ENCODE measurements at places on chromosomes 2 and 18.
A peak's percentile ranks its signal among the peaks of the same experiment; 100 is the strongest.

GRCh38 chr2:206657087-206657486 is 14.8 kb downstream of the FAM237A start:
- no peak for DNase-seq

- peak; percentile 77 for DNase-seq
Observed at GRCh38 chr2:173963817-173964564, 1.2 kb downstream of the SP3 start.

- DNase-seq = peak; percentile 36
Observed at GRCh38 chr2:69169655-69170389, 156.8 kb downstream of the ANTXR1 start.

GRCh38 chr2:23549821-23550530 is 165.0 kb downstream of the KLHL29 start:
- no peak for DNase-seq

- no peak for DNase-seq
Observed at GRCh38 chr2:160288324-160288723, 88.3 kb upstream of the ITGB6 start.

DNA sequence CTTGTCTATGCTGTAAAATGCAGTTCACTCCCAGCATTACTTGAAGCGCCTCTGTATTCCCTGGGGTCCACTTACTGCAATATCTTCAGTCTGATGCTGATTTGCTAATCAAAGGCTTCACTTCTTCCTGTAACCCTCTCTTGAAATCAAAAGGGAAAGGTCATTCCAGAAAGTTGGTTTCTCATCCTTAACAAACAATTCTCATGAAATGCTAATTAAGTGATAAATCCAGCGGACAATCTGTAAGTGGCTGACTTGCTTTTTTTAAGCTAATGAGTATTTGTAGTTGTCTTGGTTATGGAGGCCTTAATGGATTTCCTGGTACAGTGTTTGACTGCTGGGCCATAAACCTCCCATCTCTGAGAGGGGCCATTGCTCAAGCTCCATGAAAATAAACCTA is 499.6 kb upstream of the HS6ST1 start:
- no peak for DNase-seq

DNA sequence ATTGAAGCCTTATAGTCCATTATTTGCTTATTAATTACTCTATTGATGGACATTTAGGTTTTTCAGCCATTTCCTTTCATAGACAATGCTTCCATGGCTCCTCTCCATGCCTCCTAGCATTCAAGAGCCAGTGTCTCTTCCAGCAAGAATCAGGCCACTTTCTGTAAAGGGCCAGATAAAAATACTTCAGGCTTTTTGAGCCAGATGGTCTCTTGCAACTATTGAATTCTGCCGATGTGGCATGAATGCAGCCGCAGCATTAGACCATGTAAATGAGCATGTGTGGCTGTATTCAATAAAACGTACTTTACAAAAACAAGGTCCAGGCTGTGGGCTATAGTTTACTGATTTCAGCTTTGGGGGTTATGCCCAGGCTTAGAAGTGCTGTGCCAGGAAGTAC is 38.5 kb downstream of the TRAF3IP1 start:
- DNase-seq = no peak

DNA sequence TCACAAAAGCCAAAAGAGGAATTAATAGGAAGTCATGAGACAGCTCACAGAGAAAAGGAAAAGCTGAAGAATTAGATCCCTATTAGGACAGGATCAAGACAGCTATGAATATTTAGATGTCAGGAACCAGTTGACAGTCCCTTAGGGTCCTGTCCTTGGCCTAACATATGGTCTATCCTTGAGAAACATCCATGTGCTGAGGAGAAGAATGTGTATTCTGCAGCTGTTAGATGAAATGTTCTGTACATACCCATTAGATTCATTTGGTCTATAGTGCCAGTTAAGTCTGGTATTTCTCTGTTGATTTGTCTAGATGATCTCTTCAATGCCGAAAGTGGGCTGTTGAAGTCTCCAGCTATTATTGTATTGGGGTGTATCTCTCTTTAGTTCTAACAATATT is 37.6 kb upstream of the SLC40A1 start:
- DNase-seq = no peak
